ENCODE measurements at places on chromosomes 11 and 22. TPM values are rescaled to one million over a fixed set of nuclear protein-coding genes. Genes with fewer than 3 reads are reported as not detected.
A peak's percentile ranks its signal among the peaks of the same experiment; 100 is the strongest.

The HBD gene
- total RNA-seq = not detected

The PDGFB gene
- total RNA-seq = 9.2 TPM

The SHANK2 gene
- 64.8 TPM for total RNA-seq

The BACE1-AS gene
- total RNA-seq = 12.2 TPM

DNA sequence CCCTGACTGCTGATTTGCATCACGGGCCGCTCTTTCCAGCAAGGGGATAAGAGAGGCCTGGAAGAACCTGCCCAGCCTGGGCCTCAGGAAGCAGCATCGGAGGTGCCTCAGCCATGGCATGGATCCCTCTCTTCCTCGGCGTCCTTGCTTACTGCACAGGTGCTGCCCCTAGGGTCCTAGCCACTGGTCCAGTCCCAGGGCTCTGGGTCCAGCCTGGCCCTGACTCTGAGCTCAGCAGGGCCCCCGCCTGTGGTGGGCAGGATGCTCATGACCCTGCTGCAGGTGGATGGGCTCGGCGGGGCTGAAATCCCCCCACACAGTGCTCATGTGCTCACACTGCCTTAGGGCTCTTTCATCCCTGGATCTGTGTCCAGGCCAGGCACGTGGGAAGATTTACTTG lies 7.0 kb upstream of the IGLL5 start:
- H3K36me3 ChIP-seq = no peaks in the 10 kb centered on the region
- H3K27me3 ChIP-seq = peaks cover 77% of the 10 kb centered on the region
- H3K27ac ChIP-seq = no peak overlapping the region
- H3K4me3 ChIP-seq = no peak overlapping the region
- no peak for DNase-seq

DNA sequence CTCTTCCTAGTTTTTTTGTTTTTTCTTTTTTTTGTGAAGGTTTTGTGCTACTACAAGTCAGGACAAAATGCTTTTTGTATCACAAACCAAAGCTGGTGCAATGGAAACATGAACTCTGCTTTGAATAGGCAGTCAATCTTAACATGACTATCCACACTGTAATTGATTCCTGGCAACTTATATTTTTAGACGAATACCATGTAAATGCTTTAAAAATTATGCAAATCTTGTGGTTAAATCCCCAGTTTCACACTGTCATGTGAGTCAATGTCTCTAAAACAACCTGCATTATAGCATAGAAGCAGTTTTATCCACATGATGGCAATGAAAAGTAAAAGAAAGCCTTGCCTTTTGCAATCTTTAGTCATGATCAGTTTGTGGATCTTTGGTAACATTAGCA lies 8.9 kb downstream of the TRPC6 start:
- H3K27me3 ChIP-seq = no peaks in the 10 kb centered on the region
- H3K4me1 ChIP-seq = peaks cover 11% of the 10 kb centered on the region
- H3K27ac ChIP-seq = no peak overlapping the region
- no peaks in the 10 kb centered on the region for H3K36me3 ChIP-seq

DNA sequence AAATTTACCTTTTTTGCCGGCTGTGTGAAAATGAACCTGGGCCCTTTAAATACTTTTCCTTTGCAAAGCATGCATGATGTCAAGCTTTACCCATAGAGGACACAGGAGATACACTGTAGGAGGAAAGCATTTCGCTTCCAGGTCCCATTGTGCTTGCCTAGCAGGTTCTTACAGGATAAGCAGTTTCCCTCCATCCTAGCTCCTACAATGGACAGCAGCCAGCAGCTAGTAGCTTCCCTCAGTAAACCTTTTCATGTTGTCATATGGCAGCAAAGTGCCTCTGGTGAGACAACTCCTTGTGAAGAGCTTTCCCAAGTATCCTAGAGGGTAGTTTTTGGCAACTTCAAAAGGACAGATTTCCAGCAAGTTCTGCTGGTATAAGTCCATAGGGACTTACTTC lies 78.4 kb downstream of the RBFOX2 start:
- no peaks in the 10 kb centered on the region for H3K36me3 ChIP-seq
- H3K27ac ChIP-seq = no peak overlapping the region
- H3K4me1 ChIP-seq = no peaks in the 10 kb centered on the region
- H3K4me3 ChIP-seq = no peak overlapping the region

GRCh38 chr11:116689413-116690127 lies 83.2 kb downstream of the BUD13 start:
- H3K36me3 ChIP-seq = no peaks in the 10 kb centered on the region
- no peak overlapping the region for H3K4me3 ChIP-seq
- no peak overlapping the region for H3K27ac ChIP-seq
- H3K27me3 ChIP-seq = no peaks in the 10 kb centered on the region
- DNase-seq = no peak

The FGF4 gene
- 3.3 TPM for total RNA-seq

GRCh38 chr11:130625578-130626306 lies 177.3 kb downstream of the ADAMTS15 start:
- H3K27ac ChIP-seq = no peak overlapping the region
- peaks cover 3% of the 10 kb centered on the region for H3K27me3 ChIP-seq
- H3K4me1 ChIP-seq = peaks cover 4% of the 10 kb centered on the region
- no peak for DNase-seq
- H3K36me3 ChIP-seq = no peaks in the 10 kb centered on the region

- peaks cover 6% of the 10 kb centered on the region for H3K27me3 ChIP-seq
- no peak overlapping the region for H3K4me3 ChIP-seq
- H3K27ac ChIP-seq = no peak overlapping the region
These were observed 96.4 kb upstream of the AMOTL1 start for GRCh38 chr11:94671553-94672366.

DNA sequence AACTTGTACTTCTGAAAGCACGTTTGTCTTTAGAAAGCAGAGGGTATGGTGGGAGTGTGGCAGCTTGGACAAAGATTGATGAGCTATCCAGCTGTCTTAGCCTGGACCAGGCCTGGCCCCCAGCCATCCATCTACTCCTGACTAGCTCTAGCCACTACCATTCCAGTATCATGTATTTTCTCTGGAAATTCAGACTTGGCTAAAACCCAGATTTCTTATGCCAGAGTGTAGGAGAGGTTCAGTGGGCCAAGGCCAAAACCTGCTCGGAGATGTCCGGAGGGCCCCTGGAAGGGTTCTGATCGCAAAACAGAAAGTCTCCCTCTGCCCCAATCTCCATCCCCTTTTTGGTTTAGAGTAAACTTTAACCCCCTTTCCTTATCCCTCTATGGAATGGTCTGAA lies 24.8 kb upstream of the MTCH2 start:
- no peaks in the 10 kb centered on the region for H3K36me3 ChIP-seq
- no peak overlapping the region for H3K4me3 ChIP-seq
- DNase-seq = no peak
- no peaks in the 10 kb centered on the region for H3K27me3 ChIP-seq
- no peak overlapping the region for H3K27ac ChIP-seq

DNA sequence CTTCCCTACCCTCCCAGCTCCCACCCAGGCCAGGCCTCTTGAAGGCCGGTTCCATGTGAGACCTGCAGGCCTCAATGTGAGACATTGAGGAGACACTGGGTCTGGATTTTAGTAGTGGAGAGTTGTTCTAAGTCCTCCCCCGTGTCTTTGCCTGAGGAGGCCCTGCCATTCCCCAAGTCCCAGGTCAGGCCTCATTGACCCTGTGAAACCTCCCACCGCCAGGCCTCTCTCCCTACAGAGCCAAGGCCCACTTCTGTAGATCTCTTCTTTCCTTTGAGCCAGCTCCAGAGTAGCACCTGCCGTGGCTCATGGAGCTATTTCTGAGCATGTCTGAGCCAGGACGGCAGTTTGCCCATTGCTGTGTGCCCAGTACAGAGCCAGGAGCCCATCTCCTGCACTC lies 1419.6 kb downstream of the TBC1D22A start:
- H3K4me3 ChIP-seq = no peak overlapping the region
- no peaks in the 10 kb centered on the region for H3K36me3 ChIP-seq
- no peaks in the 10 kb centered on the region for H3K27me3 ChIP-seq
- H3K27ac ChIP-seq = no peak overlapping the region
- DNase-seq = no peak

DNA sequence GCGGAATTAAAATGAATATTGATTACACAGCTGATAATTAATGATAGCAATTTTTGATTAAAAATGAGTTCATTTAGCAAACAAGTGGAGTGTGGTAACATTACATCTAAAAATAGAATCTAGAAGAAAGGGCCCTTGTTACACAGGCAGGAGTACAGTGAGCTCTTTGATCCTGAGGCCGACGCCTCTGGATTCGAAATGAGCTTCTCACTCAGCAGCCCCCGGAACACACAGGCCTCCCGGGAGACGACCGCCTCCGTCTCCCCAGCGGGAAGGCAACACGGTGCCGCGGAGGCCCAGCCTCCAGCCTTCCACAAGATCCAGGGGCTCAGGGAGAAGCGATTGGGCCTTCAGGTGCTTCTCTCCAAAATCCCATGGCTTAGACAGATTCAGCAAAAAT lies 379.1 kb downstream of the BRD1 start:
- no peaks in the 10 kb centered on the region for H3K36me3 ChIP-seq
- DNase-seq = no peak
- no peak overlapping the region for H3K4me3 ChIP-seq

GRCh38 chr11:65320386-65321075 lies 5.9 kb downstream of the CDC42EP2 start:
- H3K36me3 ChIP-seq = peaks cover 17% of the 10 kb centered on the region
- no peaks in the 10 kb centered on the region for H3K27me3 ChIP-seq

GRCh38 chr22:22535662-22536061 lies 15.6 kb upstream of the ZNF280A start:
- DNase-seq = no peak
- H3K27ac ChIP-seq = no peak overlapping the region
- H3K4me1 ChIP-seq = no peaks in the 10 kb centered on the region

GRCh38 chr11:105429096-105429910 lies 180.6 kb upstream of the GRIA4 start:
- H3K4me3 ChIP-seq = no peak overlapping the region
- H3K27me3 ChIP-seq = no peaks in the 10 kb centered on the region
- no peaks in the 10 kb centered on the region for H3K4me1 ChIP-seq
- no peaks in the 10 kb centered on the region for H3K36me3 ChIP-seq

DNA sequence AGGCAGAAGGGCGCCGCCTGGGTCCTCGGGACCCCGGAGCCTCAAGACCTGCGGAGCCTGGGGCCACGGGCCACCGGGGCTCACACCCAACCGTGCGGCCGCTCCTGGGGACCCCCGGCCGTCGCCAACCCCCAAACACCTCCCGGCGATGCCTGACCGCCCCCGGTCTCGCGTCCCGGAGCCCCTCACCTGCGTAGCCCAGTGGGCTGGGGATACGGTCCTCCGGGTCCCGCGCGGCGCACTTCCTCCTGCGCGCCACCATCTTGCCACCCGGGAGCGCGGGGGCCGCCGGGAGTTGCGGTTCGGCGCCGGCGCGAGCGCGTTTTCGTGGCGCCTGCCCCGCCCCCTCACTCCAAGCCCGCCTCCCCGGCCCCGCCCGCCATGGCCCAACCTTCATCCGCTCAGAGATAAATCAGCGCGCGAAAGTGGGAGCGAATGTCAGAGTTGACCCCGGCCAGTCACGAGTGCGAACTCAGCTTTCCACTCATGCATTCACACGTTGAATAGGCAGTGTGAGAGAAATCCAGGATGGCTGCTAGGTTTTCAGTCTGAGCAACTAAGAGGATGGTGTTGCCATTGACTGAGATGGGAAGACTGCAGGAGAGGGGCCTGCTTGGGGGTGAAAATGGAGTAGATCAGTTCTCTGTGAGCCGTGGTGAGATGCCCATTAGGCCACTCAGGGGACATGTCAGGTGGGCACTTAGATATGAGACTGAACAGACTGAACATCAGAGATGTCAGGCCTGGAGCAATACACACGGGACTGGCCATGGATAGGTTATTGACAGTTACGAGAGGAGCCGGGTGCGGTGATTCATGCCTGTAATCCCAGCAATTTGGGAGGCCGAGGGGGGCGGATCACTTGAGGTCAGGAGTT lies at the start of gene RRP7A:
RRP7A (minus strand) TSS at position 272 of the 877 bp plus-strand sequence; CDS start at position 262, 10 bp downstream.
- DNase-seq = peak; percentile 83
- H3K27me3 ChIP-seq = peaks cover 13% of the 10 kb centered on the region
- H3K27ac ChIP-seq = peak within 1 kb of the TSS; percentile 97

DNA sequence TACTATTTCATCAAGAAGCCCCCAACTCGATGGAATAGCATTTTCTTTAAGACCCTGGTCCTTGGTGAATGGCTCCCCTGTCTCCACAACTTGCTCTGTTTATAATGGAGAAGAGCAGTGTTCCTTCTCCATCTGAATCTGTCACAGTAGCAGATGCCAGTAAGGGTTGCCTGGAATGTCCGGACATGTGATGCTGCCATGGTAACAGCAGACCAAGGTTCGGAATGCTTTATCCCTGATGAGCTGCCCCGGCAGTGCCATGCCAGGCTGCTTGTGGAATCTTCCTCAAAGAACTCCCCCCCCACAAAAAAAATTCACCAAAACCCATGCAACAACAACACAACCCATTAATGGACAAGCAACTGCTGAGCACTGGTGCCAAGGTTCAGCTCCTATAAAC lies 72.5 kb downstream of the KCNC1 start:
- no peak overlapping the region for H3K27ac ChIP-seq
- no peak overlapping the region for H3K4me3 ChIP-seq
- H3K36me3 ChIP-seq = no peaks in the 10 kb centered on the region
- no peaks in the 10 kb centered on the region for H3K27me3 ChIP-seq
- DNase-seq = no peak

DNA sequence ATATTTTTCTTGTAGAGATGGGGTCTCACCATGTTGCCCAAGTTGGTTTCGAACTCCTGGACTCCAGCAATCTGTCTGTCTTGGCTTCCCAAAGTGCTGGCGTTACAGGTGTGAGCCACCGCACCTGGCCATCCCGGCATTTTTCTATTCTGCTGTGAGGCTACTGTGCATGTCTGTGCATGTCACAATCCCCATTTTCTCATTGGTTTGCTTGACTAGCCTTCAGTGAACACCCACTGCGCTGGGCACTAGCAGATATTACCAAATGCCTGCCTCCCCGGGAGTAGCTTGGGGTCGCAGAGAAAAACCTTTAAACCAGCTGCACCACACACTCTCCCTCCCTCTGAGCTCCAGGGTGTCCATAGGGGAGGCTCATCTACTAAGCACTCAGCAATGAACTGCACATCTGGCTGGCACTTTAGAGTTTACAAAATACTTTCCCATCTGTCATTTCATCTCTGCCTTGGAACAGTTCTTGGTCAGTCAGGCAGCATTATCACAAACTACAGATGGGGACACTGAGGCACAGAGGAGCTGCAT lies 4.9 kb downstream of the CSNK1E start:
- H3K4me1 ChIP-seq = peaks cover 75% of the 10 kb centered on the region
- H3K36me3 ChIP-seq = peaks cover 60% of the 10 kb centered on the region
- no peaks in the 10 kb centered on the region for H3K27me3 ChIP-seq

The LMO1 gene
- 0.39 TPM for total RNA-seq

- H3K4me3 ChIP-seq = no peak overlapping the region
- H3K4me1 ChIP-seq = peaks cover 18% of the 10 kb centered on the region
- H3K27me3 ChIP-seq = no peaks in the 10 kb centered on the region
- no peak overlapping the region for H3K27ac ChIP-seq
These were observed 33.6 kb upstream of the FIBIN start for GRCh38 chr11:26960281-26960680.

The MYO18B gene
- total RNA-seq = 0.96 TPM

DNA sequence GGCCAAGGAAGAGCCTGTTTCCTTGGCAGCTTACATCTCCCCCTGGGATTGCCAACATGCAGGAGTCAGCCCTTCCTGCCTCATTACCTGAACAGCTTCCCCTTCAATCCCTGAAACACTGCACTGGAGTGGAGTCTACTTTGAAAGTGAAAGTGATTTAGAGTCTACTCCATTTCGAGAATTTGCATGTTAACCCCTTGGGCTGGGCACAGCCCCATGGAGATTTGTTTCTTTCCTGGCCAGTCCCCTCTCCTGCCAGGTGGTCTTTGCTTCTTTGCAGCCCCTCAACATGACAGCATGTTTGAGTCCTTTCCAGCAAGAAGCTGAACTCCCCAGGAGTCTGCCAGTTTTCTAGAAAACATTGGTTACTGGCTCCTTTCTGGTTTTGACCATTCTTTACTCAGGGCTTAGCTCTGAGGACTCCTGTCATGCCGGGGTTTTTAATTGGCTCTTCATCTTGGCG lies 59.9 kb downstream of the TRAF6 start:
- peaks cover 13% of the 10 kb centered on the region for H3K4me1 ChIP-seq
- no peaks in the 10 kb centered on the region for H3K27me3 ChIP-seq
- no peak overlapping the region for H3K27ac ChIP-seq
- H3K4me3 ChIP-seq = no peak overlapping the region
- no peaks in the 10 kb centered on the region for H3K36me3 ChIP-seq

All from WTC11 (cell line).